ENCODE measurements at places on chromosomes 2 and 18. TPM values are rescaled to one million over a fixed set of nuclear protein-coding genes. Genes with fewer than 3 reads are reported as not detected.

The LOXHD1 gene
- total RNA-seq: not detected

The SLC9A4 gene
- not detected for total RNA-seq

The FRZB gene
- 0.07 TPM for total RNA-seq

The FOXD4L1 gene
- 0.31 TPM for total RNA-seq

The FAHD2B gene
- 11.5 TPM for total RNA-seq

The MPP4 gene
- 0.08 TPM for total RNA-seq

The ACKR3 gene
- 36.4 TPM for total RNA-seq

The TIMM21 gene
- total RNA-seq: 64.3 TPM

The TGFA gene
- total RNA-seq: 7.4 TPM

The MEIS1 gene
- total RNA-seq: 1.5 TPM

The VAMP5 gene
- 0.15 TPM for total RNA-seq

The LIMS1 gene
- 62.4 TPM for total RNA-seq

The FOXI3 gene
- not detected for total RNA-seq

The NXPH2 gene
- not detected for total RNA-seq

The SCN9A gene
- 6.3 TPM for total RNA-seq

The POTEC gene
- not detected for total RNA-seq

The SLC14A1 gene
- total RNA-seq: not detected

The COLEC11 gene
- total RNA-seq: 0.62 TPM

The GLS gene
- 230 TPM for total RNA-seq

The POTEI gene
- total RNA-seq: not detected

The MOGAT1 gene
- not detected for total RNA-seq

The WBP1 gene
- 80.0 TPM for total RNA-seq

The COBLL1 gene
- total RNA-seq: 3.8 TPM

The OSGEPL1 gene
- total RNA-seq: 4.9 TPM

The PARD3B gene
- total RNA-seq: 0.80 TPM

The ZSWIM2 gene
- total RNA-seq: not detected

The RGPD3 gene
- total RNA-seq: 0.13 TPM

The FSHR gene
- total RNA-seq: not detected

The RAX gene
- not detected for total RNA-seq

The SNRNP27 gene
- total RNA-seq: 47.3 TPM

The LAMA3 gene
- total RNA-seq: 29.5 TPM

The MAP3K20 gene
- 37.5 TPM for total RNA-seq

The SH3RF3 gene
- 0.40 TPM for total RNA-seq

The LBX2 gene
- 4.6 TPM for total RNA-seq

Measured in A549 treated with DMSO at 1 μM for 4 hours (cell line).